Testis (tissue), 5 donors: ENCODE measurements at places on chromosomes 16 and 17. TPM values are rescaled to one million over a fixed set of nuclear protein-coding genes. Genes with fewer than 3 reads are reported as not detected.

Gene GJC1
- 21.0 TPM for total RNA-seq

Gene OR1F1
- total RNA-seq = not detected

Gene ELMO3
- total RNA-seq = 9.3 TPM

GRCh38 chr16:3068487-3068886 is 3.0 kb downstream of the IL32 start:
- peaks cover 13% of the 10 kb centered on the region for H3K4me1 ChIP-seq
- no peaks in the 10 kb centered on the region for H3K27me3 ChIP-seq

- no peaks in the 10 kb centered on the region for H3K27me3 ChIP-seq
- no peak overlapping the region for H3K27ac ChIP-seq
- no peak overlapping the region for H3K4me3 ChIP-seq
- no peaks in the 10 kb centered on the region for H3K36me3 ChIP-seq
Observed at GRCh38 chr16:23274968-23275367, 27.1 kb upstream of the SCNN1B start.
